ENCODE measurements at places on chromosomes 2 and 18.

GRCh38 chr2:9477914-9478313, 3.6 kb downstream of the IAH1 start:
- DNase-seq, result no peak

DNA sequence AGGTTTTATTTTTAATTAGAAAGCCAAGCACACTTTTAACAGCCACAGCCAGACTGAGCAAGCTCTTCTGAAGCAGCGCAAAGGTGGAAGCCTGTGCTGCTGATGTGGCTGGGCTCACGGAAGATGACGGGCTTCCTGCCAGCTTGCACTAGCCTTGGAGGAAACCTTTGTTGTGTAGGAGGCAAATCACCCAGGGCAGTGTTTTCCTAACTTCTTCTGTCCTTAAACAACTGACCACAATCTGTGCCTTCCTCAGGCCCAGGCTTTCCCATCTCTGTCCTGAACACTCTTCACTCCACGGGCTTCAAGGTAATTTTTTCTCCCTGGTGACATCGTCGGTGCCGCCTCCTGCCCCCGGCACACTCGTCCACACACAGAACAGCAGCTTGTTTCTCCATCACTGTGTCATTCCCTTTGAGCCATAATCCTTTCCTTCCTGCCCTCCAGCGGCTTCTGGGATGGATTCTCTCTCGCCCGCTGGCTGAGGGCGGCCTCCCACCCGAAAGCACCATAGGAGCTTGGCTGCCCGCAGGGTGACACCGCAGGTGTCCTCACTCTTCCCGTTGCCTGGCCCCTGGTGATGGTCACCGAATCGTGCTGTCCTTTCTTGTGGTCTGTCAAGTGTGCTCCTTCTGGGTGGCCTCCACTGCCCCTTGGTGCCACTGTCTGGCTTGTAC, 31.1 kb upstream of the INHBB start:
- DNase-seq, result no peak

GRCh38 chr18:9494778-9495331, 19.5 kb downstream of the RALBP1 start:
- no peak for DNase-seq

- no peak for DNase-seq
These were observed 49.9 kb downstream of the ST8SIA5 start for GRCh38 chr18:46706968-46707367.

- no peak for DNase-seq
These were observed 638 bp downstream of the CEP192 start for GRCh38 chr18:12991821-12992179.

DNA sequence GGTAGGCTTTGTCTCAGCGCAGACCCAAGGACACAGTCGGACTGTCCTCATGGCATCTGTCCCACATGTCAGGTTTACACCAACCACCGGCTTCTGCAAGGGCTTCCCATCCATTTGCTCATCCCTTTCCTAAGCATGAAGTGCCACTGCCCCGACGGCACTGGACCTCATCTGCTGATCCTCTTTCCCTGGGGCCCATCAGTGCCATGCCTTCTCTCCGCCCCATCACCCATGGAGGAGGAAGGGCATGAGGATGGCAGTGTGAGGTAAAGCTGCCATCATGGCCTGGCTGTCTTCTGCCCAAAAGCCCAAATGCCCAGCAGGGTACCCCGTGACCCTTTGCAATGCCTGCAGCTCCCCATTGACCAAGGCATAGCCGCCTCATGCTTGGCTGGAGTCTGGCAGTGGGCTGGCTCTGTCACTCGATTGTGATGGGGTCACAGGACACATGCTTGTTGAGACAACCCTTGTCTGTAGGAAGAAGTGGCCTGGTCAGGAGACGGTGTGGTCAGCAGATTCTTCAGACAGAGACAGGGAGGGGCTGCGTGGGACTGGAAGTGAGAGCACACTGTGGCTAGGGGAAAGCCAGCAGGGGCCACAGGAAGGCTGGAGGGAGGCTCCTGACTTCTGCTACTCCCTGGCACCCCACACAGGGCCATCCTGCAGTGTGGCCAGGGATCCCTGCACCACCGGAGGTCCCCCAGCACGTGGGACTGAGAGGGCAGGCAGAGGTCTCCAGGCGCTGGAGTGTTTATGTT, 493.7 kb upstream of the HS6ST1 start:
- no peak for DNase-seq

DNA sequence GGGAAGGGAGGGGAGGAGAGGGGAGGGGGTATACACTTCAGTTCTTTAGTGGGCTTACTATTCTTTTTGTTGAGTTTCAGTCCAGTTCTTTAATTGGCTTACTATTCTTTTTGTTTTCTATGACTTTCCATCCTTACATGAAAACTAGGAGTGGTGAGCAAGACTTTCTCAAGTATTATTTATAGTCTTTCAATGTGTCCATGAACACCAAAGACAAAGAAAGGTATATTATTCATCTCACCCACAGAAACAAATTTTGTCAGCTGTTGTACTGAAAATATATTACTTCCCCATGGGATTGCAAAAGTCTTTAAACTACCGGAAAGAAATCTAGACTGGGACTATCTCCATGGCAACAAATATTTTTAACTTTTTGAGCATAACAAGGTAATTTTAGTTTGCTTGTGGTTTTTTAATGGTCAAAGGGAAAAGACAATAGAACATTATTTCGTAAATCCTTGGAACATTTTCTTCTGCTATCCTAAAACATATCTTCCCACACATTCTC, 17.6 kb downstream of the ADAM17 start:
- DNase-seq, result no peak

DNA sequence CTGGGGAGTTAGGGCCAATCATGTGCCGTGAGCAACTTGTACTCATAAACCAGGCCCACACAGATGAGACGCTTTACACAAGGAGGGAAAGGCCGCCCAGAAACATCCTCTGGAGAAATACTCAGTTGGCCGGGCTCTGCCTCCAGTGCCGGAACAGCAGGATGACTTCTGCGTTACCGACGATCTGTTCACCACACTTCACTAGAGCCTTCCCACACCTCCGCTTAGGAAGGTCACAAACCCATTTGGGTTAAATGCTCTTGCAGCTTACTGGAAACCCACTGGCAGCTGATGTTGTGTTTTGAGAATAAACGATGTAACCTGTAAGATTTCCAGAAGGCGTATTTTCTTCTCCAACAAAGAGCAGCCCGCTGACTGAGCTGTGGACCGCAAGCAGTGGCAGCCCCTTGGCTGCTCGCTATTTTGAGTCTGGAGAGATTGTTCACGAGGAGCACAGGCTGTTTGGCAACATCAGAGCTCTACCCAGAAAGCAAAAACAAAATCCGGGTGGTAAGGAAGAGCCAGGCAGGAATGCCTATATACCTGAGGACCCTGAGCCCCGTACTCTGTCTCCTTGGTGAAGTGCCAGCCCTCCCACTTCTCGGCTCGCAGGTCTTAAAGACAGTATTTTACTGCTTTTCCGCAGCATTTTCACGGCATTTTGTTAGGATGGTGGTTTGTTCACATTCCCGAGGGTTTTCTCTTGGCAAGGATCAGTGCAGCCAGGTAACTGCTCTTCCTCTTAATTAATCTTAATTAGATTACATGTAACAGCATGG, 44.0 kb downstream of the COLEC12 start:
- no peak for DNase-seq

- no peak for DNase-seq
These were observed 2.0 kb upstream of the BOLA3 start for GRCh38 chr2:74149570-74150319.

- no peak for DNase-seq
These were observed 14.5 kb downstream of the SH3RF3 start for GRCh38 chr2:109143214-109144187.
